ENCODE measurements at places on chromosomes 12 and 14.

- DNase-seq: peak; percentile 14
Measured at GRCh38 chr12:79252358-79253075, 387.9 kb downstream of the SYT1 start.

DNA sequence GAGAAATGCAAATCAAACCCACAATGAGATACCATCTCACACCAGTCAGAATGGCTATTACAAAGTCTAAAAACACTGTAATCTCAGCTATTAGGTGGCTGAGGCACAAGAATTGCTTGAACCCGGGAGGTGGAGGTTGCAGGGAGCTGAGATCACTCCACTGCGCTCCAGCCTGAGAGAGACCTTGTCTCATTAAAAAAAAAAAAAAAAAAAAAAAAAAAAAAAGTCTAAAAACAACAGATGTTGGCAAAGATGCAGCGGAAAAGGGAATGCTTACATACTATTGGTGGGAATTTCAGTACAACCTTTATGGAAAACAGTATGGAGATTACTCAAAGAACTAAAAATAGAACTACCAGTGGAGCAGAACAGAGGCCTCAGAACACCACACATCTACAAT is 19.0 kb upstream of the ATF7 start:
- peak; percentile 30 for DNase-seq

- peak; percentile 48 for DNase-seq
Measured at GRCh38 chr12:122834921-122835749, at the start of gene HIP1R. TSS of gene HIP1R (plus strand) at chr12:122835457. CDS start at chr12:122835551, 94 bp downstream.

GRCh38 chr12:131687346-131688125 is 23.4 kb upstream of the SFSWAP start:
- DNase-seq: no peak

DNA sequence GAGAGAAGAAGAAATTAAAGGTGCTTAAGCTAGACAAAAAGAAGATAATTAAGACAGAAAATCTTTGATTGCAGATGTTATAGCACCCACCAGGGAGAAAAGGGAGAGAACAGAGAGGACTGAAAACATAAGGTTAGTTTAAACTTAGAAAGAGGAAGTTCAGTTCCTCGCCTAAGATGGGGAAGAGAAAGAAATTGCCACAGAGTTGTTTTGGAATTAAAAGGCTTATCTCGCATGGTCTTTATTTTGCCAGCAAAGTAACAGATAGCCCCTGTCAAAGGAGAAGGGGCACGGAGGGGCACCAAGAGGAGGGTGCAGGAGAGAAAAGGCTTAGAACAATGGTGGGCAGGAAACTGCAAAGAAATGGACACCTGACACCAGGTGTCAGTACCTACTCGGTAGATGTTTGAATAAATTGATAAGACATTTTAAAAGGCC is 17.8 kb upstream of the OXA1L start:
- no peak for DNase-seq

- DNase-seq: peak; percentile 34
Measured at GRCh38 chr12:125330645-125331341, 265.6 kb downstream of the AACS start.

DNA sequence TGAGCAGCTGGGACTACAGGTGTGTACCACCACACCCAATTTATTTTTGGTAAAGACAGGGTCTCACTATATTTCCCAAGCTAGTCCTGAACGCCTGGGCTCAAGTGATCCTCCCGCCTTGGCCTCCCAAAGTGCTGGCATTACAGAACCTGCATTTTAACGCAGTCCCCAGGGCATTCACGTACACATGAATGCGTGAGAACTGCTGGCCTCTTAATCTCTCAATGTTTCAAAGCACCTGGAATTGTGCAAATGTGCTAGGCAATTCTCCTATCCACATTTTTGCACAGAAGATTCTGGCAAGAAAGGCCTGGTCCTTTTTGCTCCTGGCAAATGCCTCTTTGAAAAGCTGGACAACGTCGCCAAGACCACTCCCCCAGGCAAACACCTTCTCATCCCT is 35.2 kb downstream of the TESC start:
- DNase-seq: no peak

GRCh38 chr12:20155374-20155773 is 213.0 kb upstream of the PDE3A start:
- DNase-seq: no peak

- DNase-seq: no peak
Measured at GRCh38 chr12:116666305-116666673, 71.6 kb downstream of the SPRING1 start.

- DNase-seq: no peak
Measured at GRCh38 chr14:35368139-35368460, 36.4 kb downstream of the NFKBIA start.

GRCh38 chr14:97180304-97181200 is 383.4 kb downstream of the VRK1 start:
- DNase-seq: peak; percentile 65

GRCh38 chr12:47770086-47770726 is 2.8 kb upstream of the SLC48A1 start:
- no peak for DNase-seq

DNA sequence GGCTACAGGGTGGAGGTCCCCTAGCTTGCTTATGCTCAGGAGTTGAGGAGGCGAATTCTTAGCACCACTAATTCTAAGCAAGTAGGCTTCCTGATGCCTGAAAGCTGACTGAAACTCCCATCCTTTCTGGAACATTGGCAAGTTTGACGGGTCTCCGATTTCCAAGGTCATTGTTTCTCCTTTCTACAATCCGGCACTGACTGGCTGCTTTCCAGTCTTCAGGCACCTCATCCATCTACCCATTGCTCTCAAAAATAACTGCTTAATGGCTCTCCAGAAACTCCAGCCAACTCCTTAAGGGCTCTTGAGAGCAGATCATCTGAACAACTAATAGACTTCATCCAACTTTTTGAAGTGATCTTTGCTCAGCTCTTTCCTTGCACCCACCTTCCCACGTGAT is 13.3 kb downstream of the REM2 start:
- no peak for DNase-seq

DNA sequence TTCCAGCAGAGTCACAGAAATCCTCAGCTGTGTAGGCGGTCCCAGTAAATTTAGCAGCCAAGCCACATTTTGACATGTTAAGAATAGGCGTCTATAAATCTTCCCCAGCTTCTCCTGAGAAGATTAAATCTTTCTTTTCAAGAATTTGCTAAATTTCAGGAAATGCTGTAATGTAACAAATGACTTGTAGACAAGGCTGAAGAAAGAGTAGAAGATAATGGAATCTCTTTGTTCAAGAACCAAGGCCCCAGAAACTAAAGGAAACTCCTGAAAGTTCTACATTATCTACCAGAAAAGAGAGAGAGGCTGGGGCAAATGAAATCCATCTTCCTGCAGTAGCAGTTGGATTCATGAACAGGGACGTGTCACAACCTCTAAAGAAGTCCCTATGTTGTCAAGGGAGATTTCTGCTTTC is 760.3 kb downstream of the NOVA1 start:
- DNase-seq: no peak

- DNase-seq: no peak
Measured at GRCh38 chr14:35196571-35196970, 74.2 kb downstream of the PRORP start.

- DNase-seq: no peak
Measured at GRCh38 chr14:94163796-94164195, 10.3 kb upstream of the PPP4R4 start.

DNA sequence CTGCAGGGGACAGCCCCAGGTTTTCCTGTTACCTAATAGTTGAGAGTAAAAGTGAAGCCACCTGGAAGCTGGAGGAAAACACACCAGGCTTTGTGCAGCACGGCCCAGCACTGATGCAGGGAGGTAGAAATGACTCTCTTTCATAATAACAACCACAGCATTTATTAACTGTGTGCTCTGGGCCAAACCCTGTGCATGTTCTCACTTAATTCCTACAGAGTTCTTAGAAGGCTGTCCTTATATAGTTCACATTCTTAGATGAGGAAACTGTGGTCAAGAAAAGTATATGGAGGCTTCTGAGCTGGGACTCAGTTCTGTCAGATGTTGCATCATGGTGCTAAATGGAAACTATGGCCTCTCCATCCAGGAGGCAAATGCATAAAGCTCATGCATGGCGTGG is 100.0 kb downstream of the PAPOLA start:
- no peak for DNase-seq

DNA sequence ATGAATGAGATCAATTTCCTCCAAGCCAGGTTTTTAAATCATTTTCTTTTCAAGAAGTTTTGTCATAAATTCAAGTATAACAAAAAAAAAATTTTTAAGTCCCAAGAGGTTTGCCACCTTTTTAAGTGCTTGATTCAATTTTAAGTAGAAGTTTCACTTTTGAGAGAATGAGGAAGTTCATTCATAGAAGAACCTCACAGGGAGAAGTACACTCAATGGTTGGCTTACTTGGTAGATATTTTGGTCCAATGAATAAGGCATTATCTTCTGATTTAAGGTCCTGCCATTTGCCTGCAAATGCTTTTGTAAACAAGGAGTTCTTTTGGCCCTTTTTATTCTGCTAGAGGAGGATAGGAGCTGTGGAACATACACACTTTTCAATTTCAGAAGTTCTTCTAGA is 96.7 kb upstream of the NOVA1 start:
- no peak for DNase-seq

GRCh38 chr14:22177870-22178269 is 411.2 kb downstream of the DAD1 start:
- DNase-seq: peak; percentile 20

DNA sequence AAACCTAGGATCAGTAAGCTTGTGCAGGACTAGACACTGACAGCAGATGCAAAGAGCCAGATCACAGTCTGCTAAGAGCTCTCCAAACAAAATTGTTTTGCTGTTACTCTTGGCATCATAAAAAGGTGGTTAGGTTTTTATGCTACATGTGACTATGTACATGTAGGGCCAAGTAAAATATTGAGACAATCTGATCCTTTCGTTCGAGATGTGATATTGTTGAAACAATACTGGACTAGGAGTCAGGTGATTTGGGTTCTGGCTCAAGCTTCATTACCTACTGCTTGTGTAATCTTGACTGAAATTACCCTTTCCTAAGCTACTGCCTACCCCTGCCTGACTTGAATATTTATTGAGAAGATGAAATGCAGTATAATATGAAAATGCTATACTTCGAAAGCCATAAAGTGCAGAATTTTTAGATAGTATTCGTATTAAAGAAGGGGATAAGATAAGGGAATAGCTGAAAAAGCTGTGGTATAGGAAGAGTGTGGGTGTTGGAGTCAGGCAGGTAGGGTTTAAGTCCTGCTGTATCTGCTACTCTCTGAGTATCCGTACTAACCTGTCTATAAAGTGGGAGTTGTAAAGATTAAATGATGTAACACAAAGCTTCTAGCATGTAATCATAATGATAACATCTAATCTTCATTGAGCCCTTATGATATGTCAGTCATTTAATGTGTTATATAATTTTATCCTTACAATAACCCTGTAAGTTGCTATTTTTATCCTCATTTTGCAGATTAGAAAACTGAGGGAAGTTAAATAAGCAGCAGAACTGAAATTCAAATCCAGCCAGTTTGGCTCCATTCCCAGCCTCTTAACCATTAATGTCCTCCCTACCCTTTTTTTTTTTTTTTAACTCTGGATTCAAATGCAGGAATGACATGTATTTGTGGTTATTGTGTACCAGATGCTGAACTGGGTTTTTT is 38.6 kb upstream of the ATF1 start:
- peak; percentile 55 for DNase-seq

DNA sequence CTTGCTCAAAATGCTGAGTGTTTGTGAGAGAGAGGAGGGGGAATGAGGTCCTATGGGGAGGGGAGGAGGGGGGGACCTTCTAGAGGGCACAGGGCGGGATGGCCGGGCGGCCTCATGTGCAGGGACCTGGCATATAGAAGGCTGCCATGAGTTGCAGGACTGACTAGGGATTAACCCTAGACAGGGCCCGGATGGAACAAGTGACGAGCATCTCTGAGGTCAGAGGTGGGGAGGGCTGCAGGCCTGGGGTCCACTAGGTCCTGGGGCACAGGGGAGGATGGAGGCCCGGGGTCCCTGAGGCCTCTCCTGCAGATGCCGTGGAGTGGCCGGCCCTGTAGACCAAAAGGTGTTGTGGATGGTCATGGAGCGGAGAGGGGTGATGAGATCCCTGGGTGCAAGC is 104.0 kb upstream of the EIF5 start:
- no peak for DNase-seq

- DNase-seq: no peak
Measured at GRCh38 chr14:24978862-24979724, 70.9 kb downstream of the STXBP6 start.

- DNase-seq: no peak
Measured at GRCh38 chr12:47967461-47968321, 4.3 kb downstream of the TMEM106C start.

GRCh38 chr14:77086951-77087350 is 11.1 kb upstream of the CIPC start:
- no peak for DNase-seq

- DNase-seq: peak; percentile 30
Measured at GRCh38 chr14:77124345-77125280, 17.0 kb downstream of the ZDHHC22 start.

DNA sequence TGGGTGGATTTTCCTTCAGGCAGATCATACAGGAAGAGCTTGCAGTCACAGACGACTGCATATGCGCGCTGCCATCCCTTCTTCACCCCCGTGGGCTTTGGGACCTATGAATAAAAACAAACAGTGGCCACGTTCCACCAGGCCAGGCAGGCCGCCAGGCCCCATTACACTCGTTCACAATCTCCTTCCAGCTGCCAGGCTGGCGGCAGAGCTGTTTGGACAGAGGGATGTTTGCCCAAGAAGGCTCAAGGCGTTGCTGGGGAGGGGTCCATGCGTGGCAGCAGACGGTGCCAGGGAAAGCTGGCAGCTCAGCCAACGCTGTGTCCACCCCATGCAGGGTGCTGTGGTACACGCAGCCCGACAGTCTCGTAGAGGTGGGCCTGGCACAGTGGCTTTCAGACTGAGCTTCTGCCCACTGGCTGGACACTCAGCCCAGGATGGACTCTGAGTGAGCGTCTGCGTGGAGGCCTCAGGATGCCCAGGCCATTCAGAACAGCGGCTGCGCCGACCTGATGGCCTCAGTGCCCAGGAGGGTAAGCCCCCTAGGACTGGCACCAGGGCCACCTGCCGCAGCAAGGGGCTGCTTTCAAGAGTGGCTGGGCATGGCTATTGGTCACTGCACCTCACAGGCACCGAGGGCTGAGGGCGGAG is 27.5 kb downstream of the AMN start:
- peak; percentile 54 for DNase-seq

DNA sequence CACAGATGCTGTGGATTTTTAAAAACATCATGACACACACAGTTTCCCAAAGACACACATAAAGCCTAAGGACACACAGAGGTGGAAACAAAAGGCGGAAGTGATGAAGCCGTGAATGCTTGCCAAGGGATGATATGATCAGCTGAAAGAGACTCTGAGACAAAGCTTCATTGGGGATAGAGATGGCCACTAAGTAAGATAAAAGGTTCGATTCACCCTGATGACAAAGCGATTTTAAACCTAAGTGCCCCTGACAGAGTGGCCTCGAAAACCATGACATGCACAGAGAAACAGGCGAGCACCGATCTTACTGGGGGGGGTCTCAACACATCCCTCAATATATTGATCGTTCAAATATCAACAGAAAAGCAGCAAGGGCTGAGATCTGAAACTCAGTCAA is 20.3 kb upstream of the EIF5 start:
- no peak for DNase-seq

GRCh38 chr14:104393199-104393897 is 186.2 kb upstream of the C14orf180 start:
- DNase-seq: no peak

Data from astrocyte of the spinal cord (primary cell).